ENCODE measurements at places on chromosomes 2 and 18. TPM values are rescaled to one million over a fixed set of nuclear protein-coding genes. Genes with fewer than 3 reads are reported as not detected.

VWC2L gene
- total RNA-seq: not detected

BOLL gene
- not detected for total RNA-seq

DNA sequence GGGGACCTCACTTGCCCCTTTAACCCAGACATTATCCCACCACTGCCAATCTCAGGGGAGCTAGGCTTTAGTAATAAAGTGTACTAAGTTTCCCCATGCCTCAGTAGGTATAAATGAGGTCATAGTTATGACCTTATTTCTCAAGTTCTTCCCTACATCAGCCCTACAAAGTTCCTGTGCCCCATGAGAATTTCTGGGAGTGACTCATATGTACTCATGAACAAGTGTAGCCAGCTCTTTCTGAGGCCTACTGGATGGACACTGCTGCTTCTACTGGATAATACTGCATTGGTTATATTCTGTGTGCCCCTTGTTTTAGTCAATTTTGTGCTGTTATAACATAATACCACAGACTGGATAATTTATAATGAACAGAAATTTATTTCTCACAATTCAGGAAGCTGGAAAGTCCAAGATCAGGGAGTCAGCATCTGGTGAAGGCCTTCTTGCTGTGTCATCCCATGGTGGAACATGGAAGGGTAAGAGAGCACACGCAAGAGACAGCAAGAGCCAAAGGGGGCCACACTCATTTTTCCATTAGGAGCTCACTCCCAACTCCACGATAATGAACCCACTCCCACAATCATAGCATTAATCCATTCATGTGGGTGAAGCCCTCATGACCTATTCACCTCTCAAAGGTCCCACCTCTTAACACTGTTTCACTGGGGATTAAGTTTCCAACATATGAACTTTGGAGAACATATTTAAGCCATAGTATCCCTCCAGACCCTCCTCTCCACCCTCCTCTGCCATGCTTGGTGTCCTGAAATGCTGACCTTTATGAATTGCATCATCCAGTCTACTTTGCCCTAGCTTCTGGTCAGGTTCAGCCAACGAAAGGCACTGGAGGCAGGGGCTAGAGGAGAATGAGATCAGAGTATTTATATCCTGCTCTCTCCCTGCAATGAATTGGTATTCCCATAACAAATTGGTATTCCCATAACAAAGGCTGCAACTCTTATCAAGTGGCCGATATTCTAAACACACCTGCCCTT is 25.4 kb upstream of the ST3GAL5 start:
- DNase-seq: peak; percentile 22

GRCh38 chr2:25567406-25567805 is 106.0 kb downstream of the DTNB start:
- peak; percentile 61 for DNase-seq

DNA sequence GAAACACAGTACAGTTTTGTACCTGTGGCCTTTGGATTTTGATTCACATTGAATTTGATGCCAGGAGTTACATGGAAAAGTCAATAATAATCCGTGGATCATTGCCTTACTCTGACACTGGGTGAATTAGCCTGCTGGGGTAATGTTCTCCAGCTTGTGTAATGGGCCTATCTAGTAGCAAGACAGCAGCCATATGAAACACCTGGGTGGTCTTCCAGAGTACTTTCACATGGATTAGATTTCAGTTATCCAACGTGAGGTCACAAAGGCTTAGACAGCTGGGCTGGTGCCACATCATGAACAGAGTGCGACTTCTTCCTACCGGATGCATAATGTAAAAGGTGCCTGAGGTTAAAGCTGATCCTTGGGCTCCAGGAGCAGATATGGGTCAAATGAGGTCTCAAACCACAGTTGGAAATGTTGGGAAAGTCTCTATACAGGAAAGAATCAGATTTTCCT is 486.8 kb downstream of the PARD3B start:
- no peak for DNase-seq

LRRTM4 gene
- 0.03 TPM for total RNA-seq

FNDC4 gene
- total RNA-seq: 1.2 TPM

SKA1 gene
- total RNA-seq: 43.1 TPM

GRCh38 chr2:24456599-24457556 is 34.2 kb upstream of the NCOA1 start:
- peak; percentile 81 for DNase-seq

- DNase-seq: no peak
Observed at GRCh38 chr2:16019060-16019480, 78.7 kb downstream of the MYCN start.

- DNase-seq: no peak
Observed at GRCh38 chr2:96306370-96306769, 1.0 kb upstream of the SNRNP200 start.

GALNT13 gene
- total RNA-seq: 0.21 TPM

GRCh38 chr18:79521416-79522205 is 125.9 kb downstream of the NFATC1 start:
- no peak for DNase-seq

GRCh38 chr2:112962308-112963175 is 15.3 kb upstream of the IL36G start:
- no peak for DNase-seq

TRMT61B gene
- 21.3 TPM for total RNA-seq

RIT2 gene
- total RNA-seq: not detected

- DNase-seq: no peak
Observed at GRCh38 chr2:234861841-234862735, 89.7 kb upstream of the SH3BP4 start.

DNA sequence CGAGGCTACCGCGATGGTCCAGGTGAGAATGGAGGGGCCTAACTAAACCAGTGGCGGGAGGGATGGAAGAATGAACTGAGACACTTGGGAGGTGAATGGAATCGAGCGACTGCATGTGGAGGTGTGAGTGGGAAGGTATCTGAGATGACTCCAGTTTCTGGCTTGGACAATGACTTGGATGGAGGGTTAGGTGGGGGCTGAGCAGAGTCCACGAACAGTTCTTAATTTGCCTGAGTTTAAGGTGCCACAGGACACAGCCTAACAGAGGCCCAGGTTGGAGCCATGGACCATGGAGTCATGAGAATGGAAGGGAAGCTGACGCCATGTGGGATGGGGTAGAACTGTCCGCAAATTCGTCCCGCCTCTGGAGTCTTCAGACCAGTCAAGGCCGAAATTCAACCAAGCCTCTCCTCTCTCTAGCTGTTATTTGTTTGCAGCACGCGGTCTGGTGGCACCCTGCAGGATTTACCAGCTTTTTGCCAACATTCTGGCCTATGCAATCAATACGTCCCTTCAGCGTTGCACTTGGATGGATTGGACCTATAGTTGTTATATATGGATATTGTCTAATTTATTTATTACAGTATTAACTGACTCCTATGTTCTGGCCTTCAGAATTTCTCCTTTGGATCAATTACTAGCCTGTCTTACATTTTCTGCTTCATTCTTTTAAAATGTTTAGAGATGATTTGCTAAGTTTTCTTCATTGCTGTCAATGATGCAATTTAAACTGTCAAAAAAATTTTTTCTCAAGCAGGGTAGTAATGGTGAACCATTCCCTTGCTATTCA is 940 bp upstream of the BOLA3 start:
- DNase-seq: peak; percentile 6

DNA sequence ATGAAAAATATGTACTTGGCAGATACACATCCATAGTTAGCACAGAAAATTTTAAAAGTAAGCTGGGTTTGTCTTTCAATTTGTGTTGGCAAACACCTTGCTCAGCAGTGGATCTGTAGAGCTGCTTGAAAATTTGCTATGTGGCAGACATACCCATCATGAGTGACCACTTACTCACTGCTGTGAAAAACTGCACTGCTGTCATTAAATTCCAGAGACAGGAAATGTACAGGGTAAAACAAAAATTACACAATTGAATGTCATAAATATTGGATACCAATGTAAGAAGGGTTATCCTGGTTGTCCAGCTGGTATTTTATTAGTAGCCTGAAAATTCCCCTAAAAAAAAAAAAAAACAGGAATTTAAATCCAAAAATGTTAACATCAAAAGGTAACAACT is 24.5 kb downstream of the NIF3L1 start:
- DNase-seq: peak; percentile 31

GRCh38 chr2:218301176-218301819 is 9.0 kb upstream of the TMBIM1 start:
- peak; percentile 80 for DNase-seq

PAPOLG gene
- total RNA-seq: 9.1 TPM

- no peak for DNase-seq
Observed at GRCh38 chr2:81396417-81397019, 1092.0 kb upstream of the LRRTM1 start.

ARHGAP28 gene
- total RNA-seq: not detected

GRCh38 chr18:8788503-8789429 is 83.4 kb downstream of the MTCL1 start:
- no peak for DNase-seq

- DNase-seq: no peak
Observed at GRCh38 chr2:145638675-145639074, 1118.8 kb upstream of the ZEB2 start.

- DNase-seq: no peak
Observed at GRCh38 chr2:70817284-70817954, 3.0 kb downstream of the CLEC4F start.

SH3RF3 gene
- total RNA-seq: 4.1 TPM

GRCh38 chr2:75021672-75022071 is 63.2 kb downstream of the POLE4 start:
- no peak for DNase-seq

CRIM1 gene
- 113 TPM for total RNA-seq

DNA sequence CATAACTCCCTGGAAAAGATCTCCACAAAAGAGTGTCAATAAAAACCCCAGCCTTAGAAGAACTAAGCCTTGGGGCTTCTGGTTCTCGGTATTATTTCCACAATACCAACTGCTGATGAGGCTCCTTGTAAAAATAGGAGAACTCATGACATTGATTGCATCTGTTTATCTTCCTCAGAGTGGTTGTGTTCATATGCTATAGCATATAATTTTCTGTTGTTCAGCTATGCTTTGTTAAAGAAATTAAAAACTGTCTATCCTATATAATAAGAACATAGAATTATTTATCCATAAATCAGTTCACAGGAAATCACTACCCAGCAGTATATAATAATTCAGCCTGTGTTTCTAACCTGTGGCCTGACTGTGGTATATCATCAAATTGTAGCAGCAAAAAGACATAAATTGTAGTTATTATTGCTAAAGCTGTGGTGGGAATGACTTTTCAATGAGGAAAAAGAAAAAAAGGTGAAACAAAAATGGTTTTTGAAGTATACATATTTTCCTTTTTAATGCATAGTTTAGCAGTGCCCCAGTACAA is 68.9 kb downstream of the SATB2 start:
- DNase-seq: no peak

DNA sequence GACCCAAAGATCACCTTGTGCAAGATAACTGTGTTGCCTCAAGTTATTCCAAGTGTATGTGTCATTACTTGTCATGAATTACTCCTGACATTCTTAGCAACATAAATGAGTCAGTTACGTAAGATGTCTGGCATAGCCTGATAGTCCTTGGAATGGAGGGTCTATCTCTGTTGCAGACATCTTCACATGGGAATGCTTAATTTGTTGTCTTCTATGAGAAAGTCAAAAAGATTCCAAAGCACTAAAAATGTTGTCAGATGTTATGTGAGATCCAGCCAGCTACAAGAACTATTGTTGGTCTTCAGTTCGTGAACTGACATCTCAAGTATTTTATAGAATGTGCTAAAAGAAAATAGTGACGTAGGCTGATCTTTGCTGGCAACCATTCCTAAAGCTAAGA is 178.2 kb upstream of the RASGRP3 start:
- DNase-seq: peak; percentile 22

REG3A gene
- total RNA-seq: not detected

- DNase-seq: peak; percentile 90
Observed at GRCh38 chr2:151043484-151043883, 218.2 kb downstream of the RBM43 start.

- peak; percentile 71 for DNase-seq
Observed at GRCh38 chr2:124258140-124258880, 233.2 kb downstream of the CNTNAP5 start.

- DNase-seq: no peak
Observed at GRCh38 chr2:140498360-140498759, 1632.5 kb downstream of the LRP1B start.

CIB4 gene
- total RNA-seq: not detected

LRRTM1 gene
- not detected for total RNA-seq

DNA sequence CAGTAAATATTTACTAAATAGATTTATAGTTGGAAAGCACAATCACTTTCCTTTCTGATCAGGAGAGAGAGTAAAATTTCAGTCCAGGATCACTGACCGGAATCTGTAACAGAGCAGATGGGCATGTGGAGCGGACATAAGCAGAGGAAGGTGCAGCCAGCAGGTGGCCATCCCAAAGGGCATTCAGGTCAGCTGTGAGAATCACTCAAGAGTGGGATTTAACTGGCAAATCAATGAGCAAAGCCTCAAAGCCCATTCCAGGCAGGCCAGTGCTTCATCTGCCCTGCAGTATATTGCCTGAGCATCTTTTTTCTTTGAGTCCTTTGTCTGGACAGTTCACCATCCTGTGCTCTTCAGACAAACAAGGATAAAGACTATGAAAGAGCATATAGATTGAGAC is 166.4 kb upstream of the SLC14A2 start:
- no peak for DNase-seq

GRCh38 chr2:172922306-172922705 is 153.3 kb upstream of the MAP3K20 start:
- no peak for DNase-seq

MGAT4A gene
- 5.6 TPM for total RNA-seq

DNA sequence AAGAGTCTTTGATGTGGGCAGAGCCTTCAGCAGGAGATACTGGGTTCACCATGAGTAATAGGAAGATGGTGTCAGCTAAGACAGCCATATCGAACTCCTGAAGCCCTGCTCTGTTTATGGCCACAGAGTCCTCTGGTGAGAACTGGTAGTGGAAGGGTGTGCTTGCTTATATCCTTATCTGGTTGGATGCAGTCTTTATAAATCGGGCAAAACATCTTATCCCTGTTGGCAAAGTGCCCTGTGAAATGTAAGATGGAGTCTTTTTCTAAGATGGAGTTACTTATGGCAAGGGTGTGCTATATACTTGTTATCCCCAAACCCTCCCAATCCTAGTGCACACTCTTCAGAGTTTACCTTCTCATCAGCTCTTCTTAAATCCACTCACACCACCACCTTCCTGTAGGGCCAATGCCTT is 190.8 kb upstream of the PARD3B start:
- peak; percentile 17 for DNase-seq

- no peak for DNase-seq
Observed at GRCh38 chr18:74715306-74715705, 117.6 kb downstream of the ZNF407 start.

GRCh38 chr2:58558881-58559280 is 317.8 kb upstream of the FANCL start:
- no peak for DNase-seq

Data from HT1080 (cell line).